Skeletal muscle cell (primary cell): ENCODE measurements at places on chromosomes 7 and 10.

DNA sequence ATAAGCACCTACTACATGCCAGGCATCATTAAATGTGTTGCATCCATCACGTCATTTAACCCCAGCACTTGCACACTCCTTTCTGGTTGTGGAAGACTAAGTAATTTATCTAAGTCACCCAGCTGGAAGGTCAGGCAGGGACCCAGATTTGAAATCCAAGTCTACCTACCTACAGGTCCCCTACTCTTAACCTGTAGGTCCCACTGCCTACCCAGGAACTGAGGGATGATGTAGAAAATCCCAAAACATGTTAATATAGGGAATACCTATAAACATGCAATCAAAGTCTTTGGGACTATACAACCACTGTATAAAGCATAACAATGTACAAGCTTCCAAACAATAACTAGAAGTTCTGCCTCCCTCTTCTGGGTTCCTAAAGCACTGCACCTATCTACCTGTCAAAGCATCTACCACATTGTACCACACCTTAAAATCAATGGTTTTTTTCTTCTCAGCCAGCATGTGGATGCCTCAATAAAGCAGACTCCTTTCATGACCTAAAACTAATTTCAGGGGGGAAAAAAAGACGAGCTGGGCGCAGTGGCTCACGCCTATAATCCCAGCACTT lies 5.6 kb downstream of the IL6 start:
- no peak for DNase-seq

- DNase-seq: no peak
Measured at GRCh38 chr10:29039091-29039490, 249.8 kb upstream of the LYZL1 start.

DNA sequence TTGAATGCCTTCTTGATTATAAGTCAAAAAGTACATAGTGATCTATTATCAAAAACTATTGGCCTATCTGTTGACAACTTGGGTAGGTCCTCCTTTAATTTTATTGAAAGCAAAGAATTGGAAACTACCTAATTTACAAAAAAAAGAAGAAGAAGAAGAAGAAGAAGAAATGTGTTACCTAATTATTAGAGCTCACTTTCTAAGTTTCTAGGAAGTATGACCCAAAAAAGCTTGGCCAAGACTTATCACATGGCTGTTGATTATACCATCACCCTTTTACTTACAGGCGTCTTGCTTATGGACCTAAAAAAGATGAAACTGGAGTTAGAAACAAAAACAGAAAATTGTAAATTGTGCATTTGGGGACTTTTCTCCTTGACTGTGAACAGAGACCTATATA lies 81.8 kb upstream of the PIK3CG start:
- no peak for DNase-seq

- DNase-seq: no peak
Measured at GRCh38 chr10:1408651-1409367, 328.5 kb downstream of the ADARB2 start.
